ENCODE measurements at places on chromosomes 2 and 18.

DNA sequence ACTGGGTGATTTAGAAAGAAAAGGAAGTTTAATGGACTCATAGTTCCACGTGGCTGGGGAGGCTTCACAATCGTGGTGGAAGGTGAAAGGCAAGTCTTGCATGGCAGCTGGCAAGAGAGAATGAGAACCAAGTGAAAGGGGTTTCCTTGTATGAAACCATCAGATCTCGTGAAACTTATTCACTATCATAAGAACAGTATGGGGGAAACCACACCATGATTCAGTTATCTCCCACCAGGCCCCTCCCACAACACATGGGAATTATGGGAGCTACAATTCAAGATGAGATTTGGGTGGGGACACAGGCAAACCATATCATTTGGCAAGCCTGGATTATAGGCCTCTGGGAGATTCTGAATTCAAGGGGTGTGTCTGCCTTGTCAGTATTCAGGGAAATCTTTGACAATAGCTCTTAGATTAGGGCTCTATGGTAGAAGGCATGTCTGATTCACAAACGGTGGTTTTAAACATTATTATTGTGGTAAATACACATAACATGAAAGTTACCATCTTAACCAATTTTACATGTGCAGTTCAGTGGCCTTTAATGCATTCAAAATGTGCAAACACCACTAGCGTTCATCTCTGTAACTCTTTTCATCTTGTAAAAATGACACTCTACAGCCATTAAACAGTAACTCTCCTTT, 15.3 kb upstream of the PLB1 start:
- DNase-seq, result no peak
- no peak overlapping the region for H3K4me3 ChIP-seq
- no peak overlapping the region for H3K27ac ChIP-seq
- H3K27me3 ChIP-seq, result no peaks in the 10 kb centered on the region

DNA sequence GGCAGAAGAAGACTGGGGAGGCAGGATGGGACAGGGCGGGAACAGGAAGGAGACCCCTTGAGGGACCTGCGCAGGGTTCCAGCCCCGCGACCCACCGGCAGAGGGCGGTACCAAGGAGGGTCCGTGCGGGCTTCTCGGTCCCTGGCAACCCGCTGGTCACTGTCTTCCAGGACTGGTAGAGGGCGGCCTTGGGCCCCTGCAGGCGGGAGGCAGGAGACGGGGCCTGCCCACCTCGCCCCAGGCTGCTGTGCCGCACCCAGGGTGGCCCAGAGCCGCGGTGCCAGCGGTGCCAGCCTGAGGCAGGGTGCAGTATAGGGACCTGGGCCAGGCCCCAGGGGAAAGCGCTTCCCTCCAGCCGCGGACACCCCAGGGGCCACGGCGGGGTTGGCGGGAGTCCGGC, 34.5 kb downstream of the NEURL3 start:
- H3K36me3 ChIP-seq, result no peaks in the 10 kb centered on the region
- peaks cover 6% of the 10 kb centered on the region for H3K4me1 ChIP-seq
- H3K27me3 ChIP-seq, result no peaks in the 10 kb centered on the region
- DNase-seq, result no peak

DNA sequence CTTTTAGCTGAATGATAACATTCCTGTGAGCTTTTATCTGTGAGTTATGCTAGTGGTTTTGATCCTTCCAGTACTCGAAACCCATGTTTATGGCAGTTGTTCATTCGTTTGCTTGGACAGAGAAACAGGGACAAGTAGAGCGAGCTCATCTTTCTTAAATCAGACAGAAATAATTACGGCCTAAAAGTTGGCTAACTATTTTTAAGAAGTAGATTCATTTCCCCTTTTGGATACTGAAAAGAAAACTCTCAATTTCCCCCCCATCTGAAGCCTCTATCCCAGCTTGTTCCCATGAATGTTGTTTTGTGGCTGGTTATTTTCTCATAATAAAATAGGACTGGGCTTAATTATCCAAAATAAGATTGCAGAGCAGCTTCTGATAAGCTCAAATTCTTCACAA, 67.1 kb downstream of the ANTXR1 start:
- H3K27me3 ChIP-seq, result no peaks in the 10 kb centered on the region
- H3K4me1 ChIP-seq, result peaks cover 26% of the 10 kb centered on the region

- no peaks in the 10 kb centered on the region for H3K27me3 ChIP-seq
- no peaks in the 10 kb centered on the region for H3K36me3 ChIP-seq
- no peak overlapping the region for H3K27ac ChIP-seq
- peaks cover 19% of the 10 kb centered on the region for H3K4me1 ChIP-seq
- H3K4me3 ChIP-seq, result no peak overlapping the region
Measured at GRCh38 chr2:3466966-3467365, 52.4 kb downstream of the ADI1 start.

- no peaks in the 10 kb centered on the region for H3K4me1 ChIP-seq
- no peaks in the 10 kb centered on the region for H3K36me3 ChIP-seq
- no peaks in the 10 kb centered on the region for H3K27me3 ChIP-seq
- no peak overlapping the region for H3K4me3 ChIP-seq
- no peak for DNase-seq
- no peak overlapping the region for H3K27ac ChIP-seq
Measured at GRCh38 chr18:35470435-35470834, 27.3 kb downstream of the INO80C start.

- H3K4me1 ChIP-seq, result no peaks in the 10 kb centered on the region
- no peaks in the 10 kb centered on the region for H3K27me3 ChIP-seq
- H3K36me3 ChIP-seq, result no peaks in the 10 kb centered on the region
- DNase-seq, result no peak
Measured at GRCh38 chr2:117614823-117615534, 199.5 kb upstream of the DDX18 start.

GRCh38 chr2:211881449-211881848, 657.2 kb downstream of the ERBB4 start:
- no peak overlapping the region for H3K4me3 ChIP-seq
- H3K36me3 ChIP-seq, result no peaks in the 10 kb centered on the region
- H3K4me1 ChIP-seq, result no peaks in the 10 kb centered on the region
- no peak overlapping the region for H3K27ac ChIP-seq
- H3K27me3 ChIP-seq, result no peaks in the 10 kb centered on the region
- DNase-seq, result no peak

DNA sequence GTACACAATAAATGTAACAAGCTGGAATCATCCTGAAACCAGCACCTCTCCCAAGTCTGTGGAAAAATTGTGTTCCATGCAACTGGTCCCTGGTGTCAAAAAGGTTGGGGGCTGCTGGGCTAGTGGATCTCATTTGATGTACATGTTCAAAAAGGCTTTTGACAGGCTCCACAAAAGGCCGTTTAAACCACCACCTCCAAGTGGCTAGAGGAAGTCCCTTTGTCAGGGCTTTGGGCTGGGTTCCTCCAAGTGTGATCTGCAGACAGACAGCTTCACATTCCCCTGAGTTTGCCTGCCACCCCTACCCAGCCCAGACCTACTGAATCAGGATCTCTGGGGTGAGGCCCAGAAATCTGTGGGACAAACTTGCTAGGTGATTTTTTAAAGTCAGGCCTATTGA, 84.7 kb downstream of the TGFA start:
- H3K4me3 ChIP-seq, result no peak overlapping the region
- no peaks in the 10 kb centered on the region for H3K27me3 ChIP-seq
- no peak overlapping the region for H3K27ac ChIP-seq

DNA sequence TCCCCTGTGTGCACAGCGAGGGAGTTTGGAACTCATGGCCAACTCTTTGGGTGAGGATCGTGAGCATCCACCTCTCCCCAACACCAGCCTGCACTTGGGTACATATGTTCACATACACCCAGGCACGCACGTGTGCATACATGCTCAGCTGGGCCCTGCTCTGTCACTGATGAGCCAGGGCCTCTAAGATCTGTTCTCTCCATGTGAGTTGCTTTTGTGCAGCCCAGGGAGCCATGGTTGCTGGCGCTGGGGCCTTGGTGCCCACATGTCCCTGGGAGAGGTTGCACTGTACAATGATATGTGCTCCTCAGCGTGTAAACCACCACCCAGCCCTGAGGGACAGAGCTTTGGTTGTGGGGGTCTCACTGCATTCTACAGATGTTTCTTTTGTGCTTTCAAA, 44.1 kb downstream of the KLHL29 start:
- peak; percentile 69 for DNase-seq
- peaks cover 27% of the 10 kb centered on the region for H3K4me1 ChIP-seq
- H3K27ac ChIP-seq, result no peak overlapping the region

DNA sequence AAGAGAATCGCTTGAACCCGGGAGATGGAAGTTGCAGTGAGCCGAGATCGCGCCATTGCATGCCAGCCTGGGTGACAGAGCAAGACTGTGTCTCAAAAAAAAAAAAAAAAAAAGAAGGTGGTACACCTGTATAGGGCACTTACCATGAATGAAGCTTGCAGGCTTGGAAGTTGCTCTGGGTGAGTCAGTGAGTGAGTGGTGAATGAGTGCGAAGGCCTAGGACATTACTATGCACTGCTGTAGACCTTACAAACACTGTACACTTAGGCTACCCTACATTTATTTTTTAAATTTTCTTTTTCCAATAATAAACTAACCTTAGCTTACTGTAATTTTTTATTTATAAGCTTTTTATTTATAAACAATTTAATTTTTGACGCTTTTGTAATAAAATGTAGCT, 78.4 kb upstream of the ATG16L1 start:
- H3K27me3 ChIP-seq, result no peaks in the 10 kb centered on the region
- no peaks in the 10 kb centered on the region for H3K4me1 ChIP-seq
- DNase-seq, result no peak
- H3K27ac ChIP-seq, result no peak overlapping the region
- no peaks in the 10 kb centered on the region for H3K36me3 ChIP-seq

DNA sequence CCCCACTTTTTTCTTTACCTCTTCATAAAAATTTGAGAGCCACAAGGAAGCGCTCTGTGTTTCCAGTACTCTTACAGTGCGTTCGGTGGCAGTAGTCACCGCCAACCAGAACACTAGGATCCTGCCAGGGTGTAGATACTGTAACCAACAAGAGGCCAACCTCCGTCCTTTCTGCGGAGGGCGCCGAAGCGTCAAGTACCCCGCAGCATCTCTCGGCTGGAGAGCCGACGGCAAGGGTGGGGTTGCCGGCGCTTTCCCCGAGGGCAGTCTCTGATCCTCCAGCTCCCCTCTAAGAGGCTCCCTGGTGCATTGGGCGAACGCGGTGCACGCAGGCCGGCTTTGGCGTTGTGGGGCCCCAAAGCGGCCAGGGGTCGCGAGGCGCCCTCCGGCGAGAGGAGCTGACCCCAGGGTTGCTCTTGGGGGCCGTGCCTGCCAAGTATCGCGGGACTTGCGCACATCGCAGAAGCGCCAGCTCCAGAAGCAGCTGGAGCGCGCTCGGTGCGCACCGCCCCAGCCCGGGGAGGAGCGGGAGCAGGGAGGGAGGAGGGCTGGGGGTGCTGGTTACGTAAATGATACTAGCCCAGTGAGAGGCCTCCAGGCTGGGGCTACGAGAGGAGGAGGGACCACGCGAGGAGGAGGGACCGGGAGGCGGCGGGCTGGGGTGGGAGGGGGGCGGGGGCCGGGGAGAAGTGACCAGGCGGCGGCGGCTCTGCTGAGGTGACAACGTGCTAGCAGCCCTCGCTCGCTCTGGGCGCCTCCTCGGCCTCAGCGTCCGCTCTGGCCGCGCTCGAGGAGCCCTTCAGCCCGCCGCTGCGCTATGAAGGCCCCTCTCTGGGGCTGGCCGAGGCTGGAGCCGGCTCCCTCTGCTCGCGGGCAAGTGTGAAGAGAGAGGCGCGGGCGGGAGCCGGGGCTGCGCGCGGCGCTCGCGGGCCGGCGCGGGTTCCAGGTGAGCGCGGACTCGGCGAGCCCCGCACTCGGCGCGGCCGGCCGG, at the start of gene GALNT13:
Gene GALNT13 (plus strand): TSS at position 692 of the 991 bp plus-strand sequence.
- no peaks in the 10 kb centered on the region for H3K36me3 ChIP-seq
- no peak within 1 kb of the TSS for H3K27ac ChIP-seq
- no peaks in the 10 kb centered on the region for H3K4me1 ChIP-seq
- DNase-seq, result no peak

DNA sequence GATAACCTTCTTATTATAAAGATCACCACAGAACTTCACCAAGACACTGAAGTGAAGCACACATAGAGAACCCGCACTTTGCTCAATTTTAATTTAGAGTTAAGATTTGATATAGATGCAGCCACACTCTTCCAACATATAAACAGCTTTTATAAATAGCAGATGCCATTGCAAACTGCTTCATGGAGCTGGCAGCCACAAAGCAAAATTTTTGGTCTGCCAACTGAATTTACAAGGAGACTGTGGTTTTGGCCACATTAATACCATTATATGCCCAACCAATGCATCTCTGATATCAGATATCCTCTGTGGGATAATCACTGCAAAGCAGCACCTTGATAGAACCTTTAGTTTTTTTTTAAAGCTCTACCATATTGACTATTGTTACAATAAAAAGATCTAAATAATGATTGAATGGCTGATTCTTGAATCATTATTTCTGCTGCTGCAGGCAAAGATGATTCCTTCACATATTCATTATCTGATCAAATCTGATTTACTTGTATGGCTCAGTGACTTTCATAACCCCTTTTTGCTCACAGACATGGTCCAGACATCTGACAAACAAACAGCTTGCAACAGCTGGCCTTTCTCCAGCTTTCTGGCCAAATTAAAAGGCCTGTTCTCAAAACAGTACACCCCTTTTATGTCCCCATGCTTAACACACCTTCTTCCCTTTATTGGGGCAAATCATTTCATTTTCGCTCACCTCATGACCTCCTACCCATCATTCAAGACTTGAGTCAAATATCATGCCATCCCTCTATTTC, 88.4 kb downstream of the METTL4 start:
- no peak overlapping the region for H3K4me3 ChIP-seq
- H3K27ac ChIP-seq, result no peak overlapping the region
- peaks cover 12% of the 10 kb centered on the region for H3K4me1 ChIP-seq

DNA sequence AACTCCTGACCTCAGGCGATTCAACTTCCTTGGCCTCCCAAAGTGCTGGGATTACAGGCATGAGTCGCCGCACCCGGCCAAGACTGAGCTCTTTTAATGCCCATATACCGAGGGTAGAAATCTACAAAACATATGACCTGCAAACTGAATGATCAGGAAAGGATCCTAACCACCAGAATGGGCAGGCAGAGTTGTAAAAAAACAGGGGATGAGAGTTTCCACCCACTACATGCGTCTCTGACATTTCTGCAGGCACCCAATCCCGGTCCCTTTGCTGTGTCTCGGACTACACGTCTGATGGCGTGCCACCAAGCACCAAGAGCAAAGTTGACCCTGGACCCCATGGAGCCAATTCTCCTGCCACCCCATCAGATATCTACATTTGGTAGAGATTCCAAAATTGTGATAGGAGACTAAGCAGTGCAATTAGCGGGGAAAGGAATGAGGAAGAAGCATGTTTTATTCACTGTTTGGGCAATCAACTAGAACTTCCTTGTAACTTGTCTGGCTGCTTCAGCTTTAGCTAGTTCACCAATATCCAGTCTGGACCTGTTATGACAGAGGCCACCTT, 74.1 kb downstream of the ATP8B1 start:
- H3K27me3 ChIP-seq, result no peaks in the 10 kb centered on the region
- H3K27ac ChIP-seq, result peak overlapping the region; percentile 63
- no peak overlapping the region for H3K4me3 ChIP-seq
- peak; percentile 72 for DNase-seq
- peaks cover 43% of the 10 kb centered on the region for H3K4me1 ChIP-seq
- no peaks in the 10 kb centered on the region for H3K36me3 ChIP-seq

- no peak for DNase-seq
- H3K27ac ChIP-seq, result no peak overlapping the region
- H3K36me3 ChIP-seq, result no peaks in the 10 kb centered on the region
- H3K4me1 ChIP-seq, result no peaks in the 10 kb centered on the region
- no peaks in the 10 kb centered on the region for H3K27me3 ChIP-seq
Measured at GRCh38 chr18:2448565-2449151, 122.6 kb downstream of the METTL4 start.

- peaks cover 8% of the 10 kb centered on the region for H3K4me1 ChIP-seq
- no peaks in the 10 kb centered on the region for H3K27me3 ChIP-seq
- DNase-seq, result no peak
- H3K36me3 ChIP-seq, result no peaks in the 10 kb centered on the region
- H3K4me3 ChIP-seq, result no peak overlapping the region
- no peak overlapping the region for H3K27ac ChIP-seq
Measured at GRCh38 chr18:26617151-26617554, 68.8 kb upstream of the KCTD1 start.

All from vagina (tissue), 2 donors.